ENCODE measurements at places on chromosomes 16 and 17. TPM values are rescaled to one million over a fixed set of nuclear protein-coding genes. Genes with fewer than 3 reads are reported as not detected.

DNA sequence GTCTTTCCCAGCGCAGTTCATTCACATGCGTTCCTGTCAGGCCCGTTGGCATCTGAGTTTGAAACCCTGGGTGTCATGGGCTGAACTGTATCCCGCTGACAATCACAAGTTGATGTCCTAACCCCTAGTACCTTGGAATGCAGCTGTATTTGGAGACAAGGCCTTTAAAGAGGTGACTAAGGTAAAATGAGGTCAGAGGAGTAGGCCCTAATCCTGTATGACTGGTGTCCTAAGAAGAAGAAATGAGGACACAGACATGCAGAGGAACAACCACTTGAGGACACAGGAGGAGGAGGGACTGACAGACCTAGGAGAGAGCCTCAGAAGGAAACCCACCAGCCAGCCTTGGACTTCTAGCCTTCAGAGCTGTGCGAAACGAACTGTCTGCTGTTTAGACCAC is 33.1 kb downstream of the TRPV2 start:
- no peak for DNase-seq

The CD300H gene
- not detected for total RNA-seq

DNA sequence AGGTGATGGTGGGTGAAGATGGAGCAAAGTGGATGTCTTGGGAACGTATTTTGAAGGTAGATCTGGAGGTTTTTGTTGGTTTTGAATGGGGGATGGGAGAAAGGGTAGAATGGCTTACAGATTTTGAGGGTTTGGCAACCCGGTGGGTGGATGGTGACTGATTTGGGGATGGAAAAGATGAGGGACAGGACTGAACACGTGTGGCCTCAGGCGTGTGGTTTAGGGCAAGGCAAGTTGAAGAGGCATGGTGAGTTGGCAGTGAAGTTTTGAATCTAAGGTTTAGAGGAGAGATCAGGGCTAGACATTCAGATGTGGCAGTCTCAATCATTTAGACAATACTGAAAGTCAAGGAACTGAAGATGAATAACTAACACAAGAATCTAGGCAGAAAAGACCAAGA is 5.0 kb upstream of the DCTPP1 start:
- no peak for DNase-seq

GRCh38 chr16:81623365-81624102 is 155.6 kb upstream of the PLCG2 start:
- DNase-seq: peak; percentile 66

DNA sequence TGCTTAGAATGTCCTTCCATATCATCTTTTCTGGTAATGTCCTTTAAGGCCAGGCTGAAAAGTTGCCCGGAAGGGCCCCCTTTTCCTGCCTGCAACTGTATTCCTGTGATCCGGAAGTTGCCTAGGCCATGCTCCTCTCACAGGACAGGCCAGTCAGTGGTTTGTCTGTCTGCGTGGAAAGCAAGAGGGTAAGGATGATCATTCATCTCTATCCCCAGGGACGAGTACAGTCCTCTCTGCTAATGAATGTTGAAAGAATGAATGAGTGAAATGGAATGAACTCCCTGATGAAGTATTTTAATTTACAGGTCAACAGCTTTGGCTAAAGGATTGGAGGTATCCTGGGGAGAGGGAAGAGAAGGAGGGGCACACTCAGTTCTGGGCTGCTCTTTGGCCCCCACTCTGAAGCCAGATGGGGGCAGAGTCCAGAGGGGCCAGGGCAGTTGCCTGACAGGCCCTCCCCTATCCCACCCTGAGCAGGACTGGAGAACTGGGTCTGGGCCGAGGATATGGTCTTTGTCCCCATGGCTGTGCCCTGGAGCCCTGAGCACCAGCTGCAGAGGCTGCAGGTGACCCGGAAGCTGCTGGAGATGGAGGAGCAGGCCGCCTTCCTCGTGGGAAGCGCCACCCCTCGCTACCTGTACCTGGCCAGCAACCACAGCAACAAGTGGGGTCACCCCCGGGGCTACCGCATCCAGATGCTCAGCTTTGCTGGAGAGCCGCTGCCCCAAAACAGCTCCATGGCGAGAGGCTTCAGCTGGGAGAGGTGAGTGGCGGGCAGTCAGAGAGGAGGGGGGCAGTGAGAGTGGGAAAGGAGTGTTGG is 3.2 kb downstream of the AOC3 start:
- no peak for DNase-seq

DNA sequence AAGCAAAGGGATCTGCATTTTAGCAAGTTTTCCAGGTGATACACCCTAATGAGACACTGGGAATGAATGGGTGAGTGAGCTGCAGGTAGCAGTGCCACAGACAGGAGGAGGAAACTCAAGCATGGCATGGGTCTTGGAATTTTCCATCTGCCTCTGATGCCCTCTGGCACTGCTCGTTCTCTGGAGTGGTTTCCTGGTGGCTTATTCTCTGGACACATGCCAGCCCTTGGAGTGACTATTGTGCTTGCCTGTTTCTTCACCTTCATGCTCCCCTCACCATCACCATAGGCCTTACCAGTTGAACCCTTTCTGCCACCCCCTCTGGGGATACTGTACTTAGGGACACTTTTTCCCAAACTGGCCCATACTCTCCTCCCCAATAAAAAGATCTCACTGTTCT is 1.6 kb downstream of the COASY start:
- DNase-seq: peak; percentile 34

DNA sequence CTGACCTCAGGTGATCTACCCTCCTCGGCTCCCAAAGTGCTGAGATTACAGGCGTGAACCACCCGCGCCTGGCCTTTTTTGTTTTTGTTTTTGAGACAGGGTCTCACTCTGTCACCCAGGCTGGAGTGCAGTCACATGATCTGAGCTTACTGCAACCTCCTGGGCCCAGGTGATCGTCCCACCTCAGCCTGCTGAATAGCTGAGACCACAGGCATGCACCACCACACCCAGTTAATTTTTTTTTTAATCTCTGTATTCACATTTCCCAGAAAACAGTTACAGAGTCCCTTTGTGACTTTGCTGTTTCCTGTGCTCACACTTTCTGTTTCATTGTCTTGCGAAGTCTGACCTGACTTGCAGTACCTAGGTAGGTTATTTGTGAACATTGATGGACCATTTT is 2.7 kb downstream of the CLUAP1 start:
- DNase-seq: no peak

- no peak for DNase-seq
Measured at GRCh38 chr17:72414967-72415853, 294.4 kb downstream of the SOX9 start.

DNA sequence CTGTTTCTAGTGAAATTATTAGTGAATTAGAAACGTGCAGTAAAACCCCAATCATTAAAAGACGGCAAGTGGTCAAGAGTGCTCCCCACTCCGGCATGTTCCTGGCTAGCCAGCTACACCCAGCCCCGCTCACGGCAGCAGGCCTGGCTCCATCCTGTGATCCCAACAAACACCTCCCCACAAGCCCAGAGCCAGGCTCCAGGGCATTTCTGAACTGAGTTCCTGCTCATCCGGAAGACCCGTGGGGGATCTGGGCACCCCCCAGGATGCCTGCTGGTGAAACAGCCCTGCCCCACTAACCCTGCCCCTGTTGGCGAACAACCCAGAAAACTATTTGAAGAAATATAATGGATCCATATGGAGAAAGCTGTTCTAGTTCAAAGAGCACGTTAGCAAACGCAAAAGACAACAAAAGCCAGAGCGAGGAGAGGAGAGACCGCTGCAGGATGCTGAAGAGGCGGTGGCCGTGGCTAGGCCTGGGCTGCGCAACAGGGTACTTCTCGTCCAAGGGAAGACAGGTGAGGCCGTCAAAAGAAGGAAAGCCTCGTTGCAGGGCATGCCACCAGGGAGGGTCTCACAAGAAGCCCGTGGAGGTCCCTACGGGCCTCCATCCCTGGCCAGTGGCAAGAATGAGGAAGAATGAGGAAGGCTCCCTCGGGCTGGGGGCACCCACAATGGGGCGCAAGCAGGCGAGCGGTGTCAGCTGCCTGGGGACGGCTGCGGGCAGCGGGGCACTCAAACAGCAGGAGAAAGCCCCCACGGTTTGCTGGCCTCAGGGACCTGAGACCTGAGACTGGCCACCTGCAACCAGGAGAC is 19.2 kb downstream of the SLC16A3 start:
- DNase-seq: no peak

- DNase-seq: no peak
Measured at GRCh38 chr17:897970-898619, 81.5 kb downstream of the NXN start.

The CDH3 gene
- 0.34 TPM for total RNA-seq

DNA sequence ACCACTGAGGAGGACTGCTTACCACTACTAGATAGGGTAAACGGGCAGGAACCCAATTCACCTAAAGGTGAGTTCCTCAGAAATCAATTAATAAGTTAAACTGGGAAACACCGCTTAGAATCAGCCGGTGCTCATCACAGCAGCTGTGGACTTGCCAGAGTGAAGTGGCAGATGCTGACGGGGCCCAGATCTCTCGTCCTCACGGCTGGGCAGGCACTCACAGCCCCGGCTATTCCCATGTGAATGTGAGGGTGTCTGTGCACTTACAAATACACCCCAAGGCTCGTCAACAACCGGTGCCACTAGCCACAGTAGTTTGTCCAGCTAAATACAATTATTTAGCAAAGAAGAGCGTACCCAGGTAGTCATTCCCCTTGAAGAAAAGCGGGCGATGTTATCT is 29.7 kb downstream of the MBTPS1 start:
- DNase-seq: no peak

GRCh38 chr17:83101805-83102480 is 22.5 kb downstream of the METRNL start:
- DNase-seq: peak; percentile 65

The GEMIN4 gene
- 17.9 TPM for total RNA-seq

- no peak for DNase-seq
Measured at GRCh38 chr16:58859958-58860669, 126.0 kb upstream of the GOT2 start.

The KARS1 gene
- 250 TPM for total RNA-seq

- DNase-seq: peak; percentile 51
Measured at GRCh38 chr16:11667824-11668622, at the start of gene SNN. Gene SNN, plus strand, starts transcription at chr16:11668455. Its CDS starts 7,605 bp downstream, at chr16:11676060.

DNA sequence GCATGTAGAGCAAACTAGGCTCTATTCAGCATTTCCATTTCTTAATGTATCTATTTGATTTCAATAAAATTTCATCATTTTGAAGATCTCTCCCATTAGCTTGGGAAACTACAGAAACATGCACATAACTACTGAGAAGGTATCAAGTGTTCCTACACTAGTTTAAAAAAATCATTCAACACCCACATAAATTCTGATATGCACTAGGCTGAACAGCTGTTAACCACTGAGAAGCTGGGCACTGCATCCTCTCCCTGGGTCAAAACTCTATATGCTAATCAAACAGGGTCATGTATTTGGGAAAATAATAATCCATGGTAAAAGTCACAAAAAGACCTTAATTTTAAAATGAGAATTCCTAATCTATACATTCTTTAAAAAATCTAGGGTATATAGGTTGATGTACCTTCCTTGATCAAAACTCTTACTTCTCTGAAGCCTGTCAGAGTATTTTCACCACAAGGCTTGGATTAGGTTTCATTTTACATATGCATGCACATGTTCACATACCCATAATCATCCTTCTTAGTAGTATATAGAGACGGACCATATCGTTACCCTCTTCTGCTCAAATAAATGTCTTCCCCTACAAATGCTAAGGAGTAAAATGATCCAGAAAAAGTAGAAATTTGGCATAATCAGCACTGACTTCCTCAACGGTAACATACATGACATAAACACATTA is 57.2 kb downstream of the KANSL1 start:
- DNase-seq: no peak

GRCh38 chr17:37650419-37651003 is 7.3 kb upstream of the DDX52 start:
- DNase-seq: peak; percentile 68

- peak; percentile 65 for DNase-seq
Measured at GRCh38 chr16:3999479-4000325, 116.5 kb downstream of the ADCY9 start.

The PRSS36 gene
- total RNA-seq: 0.41 TPM

- no peak for DNase-seq
Measured at GRCh38 chr17:33983824-33984574, 271.1 kb upstream of the CCL2 start.

GRCh38 chr16:63461248-63461841 is 1425.1 kb upstream of the CDH8 start:
- peak; percentile 48 for DNase-seq

DNA sequence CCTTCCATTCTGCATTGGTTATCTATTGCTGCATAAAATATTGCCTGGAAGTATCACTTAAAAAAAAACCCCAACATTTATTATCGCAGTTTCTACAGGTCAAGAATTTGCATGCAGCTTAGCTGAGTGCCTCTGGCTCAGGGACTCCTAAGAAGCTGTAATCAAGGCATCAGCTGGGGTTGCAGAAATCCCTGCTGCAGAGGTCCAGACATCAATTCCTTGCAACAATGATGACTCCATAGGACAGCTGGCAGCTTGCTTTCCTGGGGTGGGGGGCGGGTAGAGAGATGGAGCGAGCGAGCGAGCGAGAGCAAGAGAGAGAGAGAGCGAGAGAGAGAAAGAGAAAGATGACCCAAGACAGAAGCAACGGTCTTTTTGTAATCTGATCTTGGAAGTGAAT is 308.1 kb downstream of the HAPSTR1 start:
- no peak for DNase-seq

- DNase-seq: no peak
Measured at GRCh38 chr16:85303354-85303883, 191.1 kb upstream of the CIBAR2 start.

GRCh38 chr17:28598389-28598788 is 436 bp downstream of the SPAG5 start:
- no peak for DNase-seq

DNA sequence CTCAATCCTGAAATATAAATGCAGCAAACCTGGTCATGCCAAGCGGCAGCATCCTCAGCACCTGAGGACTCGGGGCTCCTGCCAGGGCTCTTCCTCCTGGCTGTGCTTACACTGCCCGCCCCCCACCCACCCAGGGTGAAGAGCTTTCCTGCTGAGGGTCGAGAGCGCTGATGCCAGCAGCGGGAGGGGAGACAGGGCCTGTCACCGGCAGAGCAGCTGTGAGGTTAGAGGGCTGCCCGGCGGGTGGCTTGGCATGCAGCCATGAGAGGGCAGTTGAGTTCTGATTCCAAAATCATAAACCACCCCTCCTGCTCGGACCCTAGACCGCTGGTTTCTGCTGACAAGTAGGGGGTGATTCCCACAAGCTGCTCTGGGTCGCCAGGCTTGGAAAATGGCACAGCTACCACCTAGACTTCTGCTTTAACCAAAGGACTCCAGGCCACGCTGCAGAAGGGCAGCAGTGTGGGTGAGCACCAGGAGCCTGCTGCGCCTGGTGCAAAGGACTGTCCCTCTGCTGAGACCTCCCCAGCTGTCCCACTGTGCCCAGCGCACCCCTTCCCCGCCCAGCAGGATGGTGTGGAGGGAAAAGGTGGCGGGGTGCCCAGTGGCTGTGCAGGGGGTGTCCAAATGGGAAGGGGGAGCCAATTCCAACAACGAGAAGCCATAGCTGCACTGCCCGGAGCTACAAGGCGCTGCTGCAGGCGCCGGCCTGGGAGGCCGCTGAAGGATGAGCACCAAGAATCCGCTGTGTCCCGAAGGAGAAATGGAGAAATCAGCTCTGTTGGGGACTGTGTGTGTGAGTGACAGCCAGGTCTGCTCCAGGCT is 26.6 kb downstream of the MXRA7 start:
- no peak for DNase-seq

GRCh38 chr17:62588109-62588508 is 39.4 kb upstream of the MRC2 start:
- DNase-seq: no peak

The RECQL5 gene
- 18.0 TPM for total RNA-seq

The SLC5A11 gene
- total RNA-seq: 0.05 TPM

- DNase-seq: no peak
Measured at GRCh38 chr16:11824362-11824761, 27.0 kb downstream of the RSL1D1 start.

The KCNH6 gene
- total RNA-seq: not detected

The CD68 gene
- 15.6 TPM for total RNA-seq

The HYDIN gene
- not detected for total RNA-seq

- no peak for DNase-seq
Measured at GRCh38 chr17:1792495-1793446, 30.9 kb downstream of the SERPINF1 start.
